ENCODE measurements at places on chromosomes 5 and 9. TPM values are rescaled to one million over a fixed set of nuclear protein-coding genes. Genes with fewer than 3 reads are reported as not detected.

DNA sequence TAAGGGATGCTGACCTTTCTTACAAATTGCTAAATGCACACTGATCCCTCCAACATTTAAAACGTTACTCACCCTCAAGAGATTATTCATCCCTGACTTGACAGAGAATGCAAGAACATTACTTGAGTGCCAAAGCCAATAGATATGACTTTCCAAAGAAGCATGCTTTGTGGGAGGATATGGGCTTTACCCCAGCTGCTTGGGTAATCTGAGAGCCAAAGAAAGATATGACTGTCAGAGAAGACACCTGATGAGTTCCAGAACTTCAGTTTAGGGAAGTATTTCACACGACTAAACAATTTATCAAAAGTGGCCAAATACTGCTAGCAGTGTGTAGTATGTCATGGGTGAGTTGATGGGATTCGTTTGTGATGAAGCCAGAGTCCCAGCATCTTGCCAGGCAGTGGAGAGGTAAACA, 7.4 kb upstream of the SPDL1 start:
- no peak for DNase-seq

DNA sequence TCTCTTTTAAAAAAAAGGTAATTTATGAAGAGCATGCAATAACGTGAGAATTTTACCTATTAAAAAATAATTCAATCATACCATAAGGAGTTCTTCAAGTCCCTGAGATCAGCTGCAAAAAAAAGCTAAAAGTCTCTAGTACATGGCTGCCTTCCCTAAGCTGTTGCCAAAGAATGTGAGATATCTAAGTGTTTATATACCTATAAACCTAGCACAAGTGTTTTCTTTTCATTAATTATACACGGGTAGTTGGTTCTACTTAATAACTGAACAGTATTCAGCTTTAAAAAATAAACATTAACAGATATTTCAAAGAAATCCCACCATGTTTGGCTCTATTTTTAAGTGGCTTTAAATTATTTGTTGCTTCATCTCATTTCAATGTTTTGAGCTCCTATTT, 25.9 kb downstream of the FNBP1 start:
- no peak for DNase-seq

GRCh38 chr9:14831661-14832060, 78.6 kb downstream of the FREM1 start:
- DNase-seq: no peak

GRCh38 chr5:26579712-26580111, 458.7 kb downstream of the CDH9 start:
- no peak for DNase-seq

Gene ANXA6
- total RNA-seq: 234 TPM

Gene IL12B
- not detected for total RNA-seq

Gene CD72
- total RNA-seq: 0.58 TPM

All from right cardiac atrium (tissue), 5 donors.